NCI-H2029 treated with DMSO at 0.1 percent for 48 hours (cell line): ENCODE measurements at places on chromosomes 11 and 22.

- DNase-seq: no peak
Observed at GRCh38 chr11:123206791-123207434, 11.9 kb upstream of the CLMP start.

DNA sequence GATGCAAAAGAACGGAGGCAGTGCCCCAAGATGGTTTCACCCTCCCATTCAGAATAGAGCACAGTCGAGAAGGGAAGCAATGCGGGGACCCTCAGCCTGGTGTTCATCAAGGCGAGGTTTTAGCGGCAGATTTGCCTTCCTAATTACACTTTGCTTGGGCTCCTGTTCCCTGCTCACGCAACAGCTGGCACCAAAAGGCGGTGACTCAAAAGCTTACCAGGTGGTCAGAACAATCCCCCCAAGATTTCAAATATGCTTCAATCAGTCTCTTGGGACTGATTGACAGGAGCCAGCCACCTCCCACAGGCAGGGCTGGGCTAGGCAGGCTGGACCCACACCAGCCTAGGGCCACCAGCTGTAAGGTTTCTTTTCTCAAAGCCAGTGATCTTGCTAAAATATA, 14.2 kb downstream of the IGSF9B start:
- no peak for DNase-seq

GRCh38 chr22:25896098-25896497, 154.1 kb downstream of the MYO18B start:
- DNase-seq: no peak

DNA sequence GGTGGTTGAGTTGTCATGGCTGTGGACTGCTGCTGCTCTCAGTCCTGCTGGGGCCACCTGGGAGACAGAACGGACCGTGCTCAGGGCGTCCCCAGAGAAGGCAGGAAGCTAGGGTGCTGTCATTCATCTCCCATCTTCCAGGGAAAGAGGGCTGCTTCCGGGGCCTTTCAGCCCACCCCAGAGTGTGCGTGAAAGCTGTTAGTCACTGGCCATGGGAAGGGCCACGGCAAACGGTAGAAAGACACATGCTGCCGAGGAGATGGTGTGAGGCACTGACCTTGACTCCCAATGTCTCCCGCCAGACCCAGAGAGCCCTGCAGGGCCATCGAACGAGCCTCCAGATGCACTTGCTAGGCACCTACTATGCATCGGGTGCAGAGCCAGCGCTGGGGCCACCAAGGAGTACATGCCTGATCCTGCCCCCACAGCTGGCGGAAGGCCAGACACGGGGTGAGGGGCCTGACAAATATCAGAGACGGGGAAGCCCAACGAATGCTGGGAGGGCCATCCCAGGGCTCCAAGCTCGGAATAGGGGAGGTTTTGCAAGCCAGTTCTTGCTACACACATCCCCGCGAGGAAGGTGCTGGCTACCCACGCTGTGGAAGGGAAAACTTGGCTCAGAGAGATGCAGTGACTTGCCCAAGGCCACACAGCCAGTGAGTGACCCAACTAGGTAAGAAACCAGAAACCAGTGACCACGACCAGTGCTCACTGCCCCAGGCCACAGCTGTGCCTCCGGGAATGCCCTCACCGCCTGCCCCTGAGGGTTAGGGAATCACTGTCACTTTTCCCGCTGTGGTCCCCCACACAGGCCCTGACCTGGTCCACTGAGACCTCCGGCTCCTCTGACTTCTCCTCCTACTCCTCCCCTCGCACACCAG, 10.1 kb downstream of the RAC2 start:
- DNase-seq: no peak

GRCh38 chr11:82194521-82194920, 539.1 kb downstream of the FAM181B start:
- no peak for DNase-seq
